ENCODE measurements at places on chromosomes 2 and 18. TPM values are rescaled to one million over a fixed set of nuclear protein-coding genes. Genes with fewer than 3 reads are reported as not detected.

The ANKRD62 gene
- total RNA-seq, result 2.8 TPM

The ANKRD30BL gene
- total RNA-seq, result not detected

The FAM161A gene
- total RNA-seq, result 4.6 TPM

The EMX1 gene
- total RNA-seq, result not detected

The TCF7L1 gene
- total RNA-seq, result 1.6 TPM

The SERPINB4 gene
- not detected for total RNA-seq

The TUBA3E gene
- total RNA-seq, result not detected

The RAB6C gene
- not detected for total RNA-seq

The TCF23 gene
- 0.03 TPM for total RNA-seq

The SLC11A1 gene
- total RNA-seq, result 0.51 TPM

The COL4A4 gene
- 5.7 TPM for total RNA-seq

The TRIM43 gene
- total RNA-seq, result not detected

The TDRD15 gene
- not detected for total RNA-seq

The EPAS1 gene
- 88.6 TPM for total RNA-seq

The DPP10 gene
- total RNA-seq, result 6.3 TPM

The FAM110C gene
- 10.5 TPM for total RNA-seq

The FZD7 gene
- 0.63 TPM for total RNA-seq

The BOLL gene
- not detected for total RNA-seq

The CARF gene
- 5.7 TPM for total RNA-seq

The DYNAP gene
- total RNA-seq, result not detected

The KCNIP3 gene
- total RNA-seq, result 7.5 TPM

The LRRC30 gene
- not detected for total RNA-seq

The INSIG2 gene
- total RNA-seq, result 17.2 TPM

The EHD3 gene
- total RNA-seq, result 3.5 TPM

The MAPRE2 gene
- total RNA-seq, result 18.2 TPM

The RNF144A gene
- total RNA-seq, result 39.1 TPM

The CD226 gene
- 1.1 TPM for total RNA-seq

The CPO gene
- 0.12 TPM for total RNA-seq

The EVX2 gene
- not detected for total RNA-seq

The B3GNT2 gene
- total RNA-seq, result 14.6 TPM

The AQP4 gene
- total RNA-seq, result 0.28 TPM

The COBLL1 gene
- total RNA-seq, result 66.7 TPM

Data from pancreas (tissue), 10 donors.